Fibroblast of the aortic adventitia (primary cell): ENCODE measurements at places on chromosomes 1 and 21. TPM values are rescaled to one million over a fixed set of nuclear protein-coding genes. Genes with fewer than 3 reads are reported as not detected.

The NME7 gene
- total RNA-seq, result 36.0 and 61.6 TPM in 2 replicates

The PITHD1 gene
- 43.8 and 50.0 TPM in 2 replicates for total RNA-seq

- DNase-seq, result no peak
These were observed 39.0 kb upstream of the LBR start for GRCh38 chr1:225466848-225467192.

DNA sequence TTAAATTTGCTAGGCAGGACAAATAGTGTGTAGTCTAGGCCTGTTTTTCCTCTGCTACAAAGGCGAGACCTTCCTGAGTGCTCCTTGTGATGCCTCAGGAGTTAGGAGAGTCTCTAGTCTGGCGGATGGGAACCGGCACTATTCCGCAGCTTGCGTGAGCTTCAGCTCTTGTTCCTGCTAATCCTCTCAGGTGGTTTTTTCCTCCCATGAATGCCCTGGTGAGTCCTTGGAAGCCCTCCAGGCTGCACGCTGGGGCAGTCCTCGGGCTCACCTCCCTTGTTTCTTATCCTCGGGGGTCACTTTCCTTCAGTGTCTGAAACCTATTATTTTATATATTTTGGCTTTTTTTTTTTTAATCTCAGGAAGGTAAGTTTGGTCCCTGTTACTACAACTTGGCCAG is 28.2 kb downstream of the UTS2 start:
- no peak for DNase-seq

- DNase-seq, result no peak
These were observed 2.4 kb upstream of the KRTAP10-11 start for GRCh38 chr21:44643741-44644310.

DNA sequence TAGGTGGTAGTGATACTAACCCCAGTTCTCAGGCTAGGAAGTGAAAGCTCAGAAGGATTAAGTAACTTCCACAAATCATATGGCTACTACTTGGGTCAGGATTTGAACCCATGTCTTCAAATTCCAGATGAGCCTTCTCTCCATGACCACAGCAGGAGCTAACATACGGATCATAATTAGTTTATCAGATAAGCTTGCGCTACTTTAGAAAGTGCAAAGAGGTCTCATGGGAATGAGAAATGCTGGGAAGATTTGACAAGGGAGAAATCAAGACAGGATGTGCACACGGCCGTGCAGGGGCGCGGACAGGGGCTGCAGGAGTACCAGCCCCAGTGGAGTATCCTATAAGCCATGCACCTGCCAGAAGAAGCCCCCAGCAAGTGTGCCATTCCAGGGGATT is 5.2 kb downstream of the PLEKHA6 start:
- DNase-seq, result no peak
